ENCODE measurements at places on chromosomes 7 and 10.

DNA sequence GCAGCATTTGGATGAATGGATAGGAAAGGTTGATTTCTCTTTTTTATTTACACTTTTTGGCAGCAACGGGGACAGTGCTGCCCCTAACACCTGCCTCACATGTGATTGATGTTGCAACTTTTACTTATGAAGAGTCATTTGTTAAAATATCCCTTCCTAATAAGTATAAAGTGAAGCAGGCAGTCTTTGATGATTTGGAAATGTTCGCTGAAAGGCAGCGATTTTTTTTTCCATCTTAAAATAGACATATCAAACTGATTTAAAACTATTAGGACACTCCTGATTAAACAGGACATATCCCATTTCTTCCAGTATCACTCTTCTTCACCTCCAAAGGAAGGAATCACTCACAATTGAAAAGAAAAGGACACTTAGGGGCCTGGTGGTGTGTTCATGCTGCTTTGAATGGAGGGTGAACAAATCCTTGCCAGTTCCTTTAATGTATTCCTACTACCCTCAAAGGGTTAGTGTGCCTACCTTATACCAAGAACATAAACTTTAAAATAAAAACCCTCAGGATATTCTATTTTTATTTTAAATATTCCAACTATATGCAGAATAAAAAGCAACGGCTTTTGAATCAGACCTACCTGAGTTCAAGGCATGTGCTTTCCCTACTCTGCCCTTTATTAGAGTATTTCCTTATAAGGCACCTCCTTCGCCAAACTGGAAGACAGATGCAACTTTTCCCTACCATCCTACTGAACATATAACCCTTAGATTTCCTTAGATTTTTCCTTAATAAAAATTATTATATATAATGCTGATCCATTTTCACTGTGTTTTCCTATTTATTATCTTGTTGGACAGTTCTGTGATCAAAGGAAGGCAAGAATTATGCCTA lies 1.1 kb downstream of the ADK start:
- peak; percentile 58 for DNase-seq

DNA sequence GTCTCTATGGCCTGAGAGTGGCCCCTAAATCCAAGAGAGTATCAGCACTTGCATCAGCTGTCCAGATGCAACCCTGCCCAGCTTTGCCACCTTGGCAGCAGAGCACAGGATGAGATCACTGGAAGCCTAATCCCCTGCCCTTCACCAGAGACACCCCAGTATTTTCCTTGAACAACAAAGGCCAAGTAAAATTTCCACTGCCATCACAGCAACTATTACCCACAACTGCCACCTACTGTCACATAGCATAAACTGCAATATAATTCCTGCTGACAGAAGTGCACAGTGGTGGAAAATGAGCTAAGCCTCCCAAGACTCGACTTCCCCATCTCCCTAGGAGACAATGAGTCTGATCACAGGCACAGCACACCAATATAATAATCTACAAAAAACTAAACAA lies 462.8 kb upstream of the ZWINT start:
- peak; percentile 78 for DNase-seq

DNA sequence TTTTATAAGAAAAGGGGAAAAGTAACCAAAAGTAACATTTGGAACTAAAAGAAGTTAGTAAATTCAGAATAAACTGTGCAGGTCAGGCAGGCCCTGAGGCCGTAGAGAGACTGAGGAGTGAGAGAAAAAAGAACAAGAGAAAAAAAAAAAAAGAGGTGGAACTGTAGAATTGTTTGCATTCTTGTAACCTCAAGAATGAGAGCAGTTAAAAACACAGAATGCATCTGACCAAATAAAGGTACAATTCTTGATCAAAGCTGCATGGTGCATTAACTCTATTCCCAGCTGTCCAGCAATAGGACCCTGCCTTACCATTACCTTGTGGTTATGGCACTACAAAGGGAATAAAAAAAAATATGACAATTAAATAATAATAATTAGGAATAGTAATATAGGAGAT lies 170.1 kb upstream of the SEMA3A start:
- DNase-seq = no peak

- no peak for DNase-seq
Measured at GRCh38 chr10:58412502-58412961, 27.3 kb downstream of the TFAM start.

DNA sequence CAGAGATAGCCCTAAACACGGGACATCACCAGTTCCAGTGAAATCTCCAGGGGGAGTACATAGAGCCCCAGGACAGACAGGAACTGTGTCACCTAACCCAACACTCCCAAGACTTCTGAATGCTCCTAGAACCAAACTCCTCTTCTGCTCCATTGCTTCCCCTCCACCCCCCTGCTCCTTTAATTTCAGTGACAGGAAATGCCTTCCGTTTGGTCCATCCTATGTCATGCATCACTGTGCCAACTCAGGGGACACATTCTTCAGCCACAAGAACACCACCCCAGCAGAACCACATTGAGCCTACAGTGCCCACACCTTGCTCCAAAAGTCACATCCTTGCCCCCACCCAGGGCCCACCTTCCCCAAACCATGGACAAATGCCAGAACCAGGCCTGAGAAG lies 100.5 kb downstream of the KCNMA1 start:
- DNase-seq = no peak

- DNase-seq = no peak
Measured at GRCh38 chr10:18261063-18261610, 120.9 kb downstream of the CACNB2 start.

DNA sequence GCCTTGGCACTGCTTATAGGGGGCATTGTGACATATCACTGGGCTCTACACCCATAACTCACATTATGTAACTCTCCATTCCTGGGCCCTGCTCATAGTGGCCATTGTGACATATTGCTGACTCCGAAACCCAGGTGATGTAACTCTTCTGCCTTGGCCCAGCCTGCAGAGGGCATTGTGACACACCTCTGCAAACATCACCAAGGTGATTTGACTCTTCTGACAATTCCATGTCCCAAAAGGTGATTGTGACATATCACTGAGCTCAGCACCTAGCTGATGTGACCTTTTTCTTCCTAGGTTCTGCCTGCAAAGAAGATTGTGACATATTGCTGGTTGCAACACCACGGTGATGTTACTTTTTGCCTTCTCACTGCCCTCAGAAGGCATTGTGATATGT lies 36.5 kb upstream of the ZNF680 start:
- no peak for DNase-seq

DNA sequence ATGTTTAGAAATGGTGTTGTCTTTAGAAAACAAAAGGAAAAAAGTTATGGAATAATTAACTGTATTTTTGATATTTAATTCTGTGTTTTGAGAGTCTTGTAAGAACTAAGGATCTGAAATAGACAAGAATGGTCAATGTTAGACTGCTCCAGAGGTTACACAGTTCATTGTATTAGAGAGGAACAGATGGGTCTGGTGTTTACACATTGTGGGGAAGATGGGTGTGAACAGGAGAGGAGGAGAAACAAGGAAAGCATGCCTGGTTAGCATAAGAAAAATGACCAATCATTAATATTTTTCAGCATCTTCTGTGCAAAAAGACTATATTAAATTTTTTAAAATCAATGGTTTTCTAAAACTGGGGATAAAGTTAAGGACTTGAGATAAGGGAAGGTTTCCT lies 11.9 kb downstream of the MEOX2 start:
- DNase-seq = no peak

DNA sequence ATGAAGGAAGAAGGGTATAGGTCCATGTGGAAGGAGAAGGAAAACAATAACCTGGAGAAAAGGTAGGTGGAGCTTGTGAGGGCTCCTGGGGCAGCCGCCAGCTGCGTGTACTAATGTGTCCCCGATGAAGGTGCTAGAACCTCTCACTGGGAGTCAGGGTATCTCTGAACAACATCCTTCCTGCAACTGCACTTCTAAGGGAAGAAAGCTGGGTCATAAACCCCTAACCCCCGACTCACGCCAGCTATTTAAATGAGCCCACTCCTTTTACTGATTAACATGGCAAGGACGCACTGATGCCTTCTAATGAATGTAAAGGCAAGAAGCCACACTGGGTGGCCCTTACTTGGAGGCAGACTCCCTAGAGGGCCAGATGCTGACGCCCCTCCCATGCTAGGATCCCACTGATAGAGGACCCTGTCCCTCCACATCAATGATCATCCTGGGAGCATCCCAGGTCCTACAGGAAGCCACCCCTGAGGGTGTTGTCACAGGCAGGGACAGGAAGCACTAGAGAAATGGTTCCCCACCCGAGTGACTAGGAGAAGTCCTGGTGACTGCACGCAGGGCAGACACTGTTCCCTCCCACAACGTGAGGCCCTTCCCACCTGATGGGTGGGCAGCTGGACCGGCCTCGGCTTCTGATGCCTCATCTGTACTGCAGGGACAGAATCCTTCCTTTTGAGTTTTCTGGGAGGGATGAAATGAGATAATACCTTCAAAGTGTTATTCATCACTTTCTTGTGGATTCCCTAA lies 20.4 kb downstream of the JCAD start:
- no peak for DNase-seq

- no peak for DNase-seq
Measured at GRCh38 chr10:49083261-49083660, 32.1 kb downstream of the VSTM4 start.

DNA sequence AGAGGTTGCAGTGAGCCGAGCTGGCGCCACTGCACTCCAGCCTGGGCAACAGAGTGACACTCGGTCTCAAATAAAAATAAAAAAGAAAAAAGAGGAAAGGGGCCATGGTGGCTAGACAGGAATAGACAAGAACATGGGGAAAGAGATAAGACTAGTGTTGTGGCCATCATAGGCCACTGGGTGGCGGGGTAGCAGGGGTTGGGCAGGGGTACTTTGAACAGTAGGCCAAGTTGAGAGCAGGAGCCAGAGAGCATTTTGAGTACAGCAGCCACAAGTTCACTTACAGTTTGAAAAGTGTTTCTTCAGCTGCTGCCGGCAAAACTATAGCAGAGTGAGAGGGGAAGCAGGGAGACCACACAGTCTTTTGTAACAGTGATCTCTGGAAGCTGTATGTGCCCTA lies 656.0 kb downstream of the CNTNAP2 start:
- DNase-seq = peak; percentile 36

DNA sequence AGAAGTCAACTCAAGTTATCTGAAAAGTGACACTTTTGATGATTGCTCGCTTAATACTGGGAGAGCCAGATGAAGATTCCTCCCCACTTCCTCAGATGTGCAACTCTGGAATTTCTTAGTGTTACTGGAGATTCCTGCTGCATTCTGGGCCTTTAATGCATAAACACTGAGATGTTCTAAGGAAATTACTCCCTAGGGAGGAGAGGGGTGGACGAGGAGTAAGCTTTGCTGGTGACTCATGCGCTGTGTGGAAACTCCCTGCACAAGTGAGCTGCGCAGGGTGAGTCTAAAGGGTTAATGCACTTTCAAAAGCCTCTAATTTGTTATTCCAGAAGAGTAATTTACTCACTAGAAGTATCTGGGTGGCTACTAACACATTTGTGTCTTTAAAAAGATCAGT lies 46.3 kb downstream of the EGFR start:
- DNase-seq = no peak

DNA sequence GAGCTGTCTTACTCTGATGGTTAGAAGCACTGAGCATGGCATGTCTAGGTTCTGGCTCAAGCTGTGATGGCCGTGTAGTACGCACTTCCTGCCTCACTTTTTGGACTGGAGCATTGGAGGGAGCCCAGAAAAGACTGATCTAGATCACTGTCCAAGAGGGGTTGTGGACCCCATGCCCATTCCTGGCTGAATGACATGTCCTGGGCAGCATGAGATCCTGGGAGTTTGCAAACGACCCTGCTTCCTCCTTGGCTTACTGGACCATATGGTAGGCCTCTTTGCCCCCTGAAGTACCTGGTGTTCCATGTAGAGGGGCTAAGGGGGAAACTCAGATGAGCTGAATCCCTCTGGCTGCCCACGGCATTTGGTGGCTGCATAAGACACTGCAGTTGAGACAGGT lies 36.7 kb downstream of the ARHGAP22 start:
- no peak for DNase-seq

DNA sequence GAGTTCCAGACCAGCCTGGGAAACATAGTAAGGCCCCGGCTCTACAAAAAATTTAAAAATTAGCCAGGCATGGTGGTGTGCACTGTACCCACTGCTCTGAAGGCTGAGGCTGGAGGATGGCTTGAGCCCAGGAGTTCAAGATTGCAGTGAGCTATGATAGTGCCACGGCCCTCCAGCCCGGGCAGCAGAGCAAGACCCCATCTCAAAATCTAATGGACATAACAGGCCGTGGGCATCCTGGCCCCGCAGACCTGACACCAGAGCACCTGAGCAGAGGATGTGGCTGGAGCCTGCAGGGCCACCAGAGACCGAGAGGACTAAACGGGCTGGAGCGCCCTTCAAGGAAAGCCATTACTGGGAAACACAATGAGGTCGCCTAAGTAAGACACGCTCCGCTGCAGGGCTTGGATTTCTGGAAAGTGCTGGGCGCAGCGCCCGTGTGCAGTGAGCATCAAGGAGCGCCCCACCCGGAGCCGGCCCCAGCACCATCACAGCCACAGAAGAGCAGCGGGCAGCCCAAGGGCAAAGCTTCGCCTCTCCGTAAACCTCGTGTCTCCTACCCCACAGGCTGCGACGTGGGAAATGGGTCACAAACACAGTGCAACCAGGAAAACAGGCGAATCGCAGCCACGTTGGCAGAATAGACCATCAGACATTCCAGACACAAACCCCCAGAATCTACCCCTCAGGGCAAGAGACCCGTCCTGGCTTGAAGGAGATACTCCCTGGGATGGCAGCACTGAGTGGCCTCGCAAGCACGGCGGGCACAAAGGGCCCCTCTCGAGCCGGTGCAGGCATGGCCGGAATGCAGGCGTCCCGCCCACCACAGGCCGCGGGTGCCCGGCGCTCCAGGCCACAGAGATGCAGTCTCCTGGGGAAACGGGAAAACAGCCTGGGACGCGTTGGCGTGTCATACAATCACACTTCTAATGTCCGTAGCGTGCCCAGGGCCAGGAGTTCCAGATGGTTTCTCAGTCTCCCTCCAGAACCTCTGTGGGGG lies 4.9 kb downstream of the RADIL start:
- DNase-seq = no peak

DNA sequence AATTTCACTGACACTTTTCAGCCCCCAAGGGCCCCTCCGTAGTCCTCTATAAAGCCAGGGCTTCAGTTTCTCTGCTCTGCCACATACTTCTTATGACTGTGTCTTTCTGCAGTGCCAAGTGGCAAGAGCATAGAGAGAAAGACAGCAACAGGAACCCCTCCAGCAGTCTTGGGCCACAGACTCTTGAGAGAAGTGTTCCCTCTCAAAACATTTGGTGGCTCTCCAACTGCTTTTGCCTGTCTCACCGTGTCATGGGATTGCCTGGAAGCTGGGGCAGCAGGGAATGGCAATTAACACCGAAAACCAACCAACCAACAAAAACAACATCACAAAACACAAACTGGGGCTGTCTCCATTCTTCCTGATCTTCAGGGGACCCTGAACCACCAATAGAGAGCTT lies 73.8 kb upstream of the ELN start:
- no peak for DNase-seq

- DNase-seq = no peak
Measured at GRCh38 chr7:13986208-13986607, 3.3 kb downstream of the ETV1 start.

DNA sequence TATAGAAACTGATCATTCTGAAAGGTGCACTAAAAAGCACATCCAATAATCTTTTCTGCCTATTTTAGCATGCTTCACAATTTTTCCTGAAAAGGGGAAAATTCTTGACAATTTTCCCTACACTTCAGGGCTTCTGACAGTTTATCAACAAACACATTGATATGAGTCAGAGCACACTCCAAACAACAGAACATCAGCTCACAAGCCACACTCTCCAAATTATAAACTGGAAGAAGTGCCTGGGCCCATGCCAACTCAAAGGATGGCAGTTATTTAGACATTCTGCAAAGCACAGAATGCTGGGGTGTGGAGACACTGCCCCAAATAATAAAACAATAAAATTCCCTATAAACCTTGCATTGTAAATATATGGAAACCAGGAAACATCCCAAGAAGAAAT lies 90.8 kb downstream of the ELAPOR2 start:
- no peak for DNase-seq

Measured in Kasumi-1 (cell line).